Colonic mucosa (tissue), 4 donors: ENCODE measurements at places on chromosomes 1 and 21. TPM values are rescaled to one million over a fixed set of nuclear protein-coding genes. Genes with fewer than 3 reads are reported as not detected.

- no peak for DNase-seq
Measured at GRCh38 chr1:64550946-64551605, 81.1 kb downstream of the CACHD1 start.

GRCh38 chr1:199151634-199152425, 513.0 kb downstream of the PTPRC start:
- no peak for DNase-seq

- no peak for DNase-seq
Measured at GRCh38 chr1:60895701-60896100, 186.7 kb upstream of the NFIA start.

The XPR1 gene
- 20.5 TPM for total RNA-seq

The KRTAP21-3 gene
- not detected for total RNA-seq

- DNase-seq, result no peak
Measured at GRCh38 chr1:230509281-230509977, 83.3 kb upstream of the PGBD5 start.
